ENCODE measurements at places on chromosomes 13 and 19.

GRCh38 chr19:30431591-30431990 lies 59.4 kb downstream of the ZNF536 start:
- no peak for DNase-seq

DNA sequence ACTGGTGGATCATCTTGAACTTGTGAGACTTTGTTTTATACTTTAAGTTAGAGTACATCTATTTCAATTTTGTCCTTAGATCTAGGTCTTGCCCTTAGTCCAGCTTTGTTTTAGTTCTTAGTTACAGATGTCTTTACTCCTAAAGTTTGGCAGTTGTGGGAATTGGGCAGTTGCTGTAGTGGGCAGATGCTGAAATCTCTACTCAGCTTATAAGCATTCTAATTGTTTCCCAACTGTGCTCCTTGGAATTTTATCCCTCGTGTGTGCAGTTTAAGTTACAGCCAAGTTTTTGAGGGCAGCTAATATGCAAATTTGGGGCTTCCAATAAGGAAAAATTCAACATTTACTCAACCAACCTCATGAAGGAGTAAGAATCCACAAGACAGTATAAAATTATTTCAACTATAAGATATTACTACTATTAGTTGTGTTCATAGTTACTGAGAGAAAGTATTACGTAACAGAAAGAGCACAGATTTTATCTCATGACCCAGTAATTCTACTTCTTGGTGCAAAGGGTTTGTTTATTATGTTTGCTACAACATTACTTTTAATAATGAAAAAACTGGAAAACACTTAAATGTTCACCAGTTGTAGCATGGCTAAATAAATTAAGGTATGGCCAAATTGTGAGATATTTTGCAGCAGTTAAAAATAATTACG lies 32.9 kb downstream of the CCDC122 start:
- DNase-seq, result no peak

- DNase-seq, result no peak
Observed at GRCh38 chr19:2217591-2217990, 18.5 kb downstream of the PLEKHJ1 start.

GRCh38 chr19:18742838-18743783 lies 48.0 kb downstream of the COMP start:
- DNase-seq, result no peak

DNA sequence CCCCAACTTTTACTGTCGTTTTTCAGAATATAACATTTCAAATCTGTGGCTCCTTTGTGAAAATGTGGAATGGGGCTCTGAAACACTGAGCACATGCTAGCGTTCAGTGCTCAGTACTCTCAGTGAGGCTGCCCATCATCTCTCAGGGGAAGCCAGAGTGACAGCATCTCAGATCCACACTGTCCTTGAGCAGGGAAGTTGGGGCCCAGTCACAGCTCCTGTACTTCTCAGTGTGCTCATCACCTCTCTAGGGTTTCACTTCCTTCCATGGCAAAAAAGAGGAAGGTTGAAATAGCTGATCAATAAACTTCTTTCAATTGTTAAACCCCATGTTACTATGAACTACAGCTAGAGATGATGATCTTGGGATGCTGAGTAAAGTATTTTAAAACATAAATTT lies 565.9 kb upstream of the SPRY2 start:
- DNase-seq, result no peak

GRCh38 chr13:103734837-103735236 lies 668.6 kb upstream of the SLC10A2 start:
- DNase-seq, result no peak

DNA sequence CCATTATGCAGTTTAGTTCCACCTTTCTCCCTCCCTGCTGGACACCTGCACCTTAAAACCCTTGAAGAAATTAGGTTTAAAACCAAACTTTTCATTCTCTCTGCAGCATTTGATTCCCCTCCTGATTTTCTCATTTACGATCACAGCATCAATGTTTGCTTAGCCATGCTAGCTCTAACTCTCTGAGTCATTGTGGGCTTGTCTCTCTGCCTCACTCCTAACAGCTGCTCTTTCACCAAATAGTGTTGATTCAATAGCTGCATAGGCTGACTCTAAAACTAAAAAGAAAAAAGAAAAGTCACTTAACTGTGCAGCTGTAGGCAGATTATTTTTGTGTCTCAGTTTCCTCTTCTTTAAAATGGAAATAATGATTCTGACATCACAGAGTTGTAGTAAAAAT lies 1124.9 kb downstream of the DIAPH3 start:
- DNase-seq, result no peak

- DNase-seq, result no peak
Observed at GRCh38 chr19:7226739-7227138, 67.5 kb downstream of the INSR start.
